ENCODE measurements at places on chromosomes 7 and 10.
A peak's percentile ranks its signal among the peaks of the same experiment; 100 is the strongest.

- H3K4me3 ChIP-seq, result no peak overlapping the region
- peaks cover 10% of the 10 kb centered on the region for H3K4me1 ChIP-seq
- peaks cover 3% of the 10 kb centered on the region for H3K36me3 ChIP-seq
- no peak for DNase-seq
- no peaks in the 10 kb centered on the region for H3K27me3 ChIP-seq
- H3K27ac ChIP-seq, result no peak overlapping the region
These were observed 476.8 kb downstream of the CCSER2 start for GRCh38 chr10:84805149-84805548.

- peaks cover 2% of the 10 kb centered on the region for H3K4me1 ChIP-seq
- peaks cover 3% of the 10 kb centered on the region for H3K36me3 ChIP-seq
- no peak for DNase-seq
- no peak overlapping the region for H3K27ac ChIP-seq
- no peaks in the 10 kb centered on the region for H3K27me3 ChIP-seq
These were observed 14.4 kb upstream of the WASL start for GRCh38 chr7:123763191-123763661.

DNA sequence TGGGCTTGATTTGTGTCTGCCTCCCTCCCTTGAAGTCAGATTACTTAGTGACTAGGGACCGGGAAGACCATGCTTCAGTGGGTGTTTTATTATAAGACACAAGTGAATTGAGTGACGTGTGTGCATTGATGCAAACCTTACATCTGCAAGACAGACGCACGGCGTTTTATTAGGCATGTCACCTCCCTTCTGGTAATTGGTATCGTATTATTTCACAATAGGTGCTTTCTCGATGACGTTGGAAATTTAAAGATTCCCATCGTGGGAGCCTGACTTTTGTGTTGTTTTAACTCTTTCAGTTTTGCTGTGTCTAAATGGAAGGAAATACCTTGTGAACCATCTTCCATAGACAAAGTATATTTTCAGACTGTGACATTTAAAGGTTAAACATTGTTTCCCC lies 132.6 kb downstream of the INSYN2A start:
- H3K27ac ChIP-seq, result no peak overlapping the region
- H3K4me3 ChIP-seq, result no peak overlapping the region
- DNase-seq, result no peak
- peaks cover 37% of the 10 kb centered on the region for H3K36me3 ChIP-seq
- no peaks in the 10 kb centered on the region for H3K4me1 ChIP-seq

- no peak for DNase-seq
- H3K36me3 ChIP-seq, result no peaks in the 10 kb centered on the region
- no peak overlapping the region for H3K27ac ChIP-seq
- H3K4me1 ChIP-seq, result peaks cover 3% of the 10 kb centered on the region
- H3K4me3 ChIP-seq, result no peak overlapping the region
- H3K27me3 ChIP-seq, result no peaks in the 10 kb centered on the region
These were observed 378.4 kb upstream of the NRP1 start for GRCh38 chr10:33712825-33713224.

GRCh38 chr7:14147532-14147931 lies 158.1 kb upstream of the ETV1 start:
- DNase-seq, result no peak
- H3K27ac ChIP-seq, result no peak overlapping the region
- H3K27me3 ChIP-seq, result no peaks in the 10 kb centered on the region
- no peak overlapping the region for H3K4me3 ChIP-seq
- no peaks in the 10 kb centered on the region for H3K36me3 ChIP-seq

- H3K27ac ChIP-seq, result no peak overlapping the region
- H3K4me1 ChIP-seq, result peaks cover 13% of the 10 kb centered on the region
- H3K27me3 ChIP-seq, result no peaks in the 10 kb centered on the region
- DNase-seq, result no peak
- H3K4me3 ChIP-seq, result no peak overlapping the region
These were observed 135.0 kb downstream of the MBL2 start for GRCh38 chr10:52637592-52637991.

DNA sequence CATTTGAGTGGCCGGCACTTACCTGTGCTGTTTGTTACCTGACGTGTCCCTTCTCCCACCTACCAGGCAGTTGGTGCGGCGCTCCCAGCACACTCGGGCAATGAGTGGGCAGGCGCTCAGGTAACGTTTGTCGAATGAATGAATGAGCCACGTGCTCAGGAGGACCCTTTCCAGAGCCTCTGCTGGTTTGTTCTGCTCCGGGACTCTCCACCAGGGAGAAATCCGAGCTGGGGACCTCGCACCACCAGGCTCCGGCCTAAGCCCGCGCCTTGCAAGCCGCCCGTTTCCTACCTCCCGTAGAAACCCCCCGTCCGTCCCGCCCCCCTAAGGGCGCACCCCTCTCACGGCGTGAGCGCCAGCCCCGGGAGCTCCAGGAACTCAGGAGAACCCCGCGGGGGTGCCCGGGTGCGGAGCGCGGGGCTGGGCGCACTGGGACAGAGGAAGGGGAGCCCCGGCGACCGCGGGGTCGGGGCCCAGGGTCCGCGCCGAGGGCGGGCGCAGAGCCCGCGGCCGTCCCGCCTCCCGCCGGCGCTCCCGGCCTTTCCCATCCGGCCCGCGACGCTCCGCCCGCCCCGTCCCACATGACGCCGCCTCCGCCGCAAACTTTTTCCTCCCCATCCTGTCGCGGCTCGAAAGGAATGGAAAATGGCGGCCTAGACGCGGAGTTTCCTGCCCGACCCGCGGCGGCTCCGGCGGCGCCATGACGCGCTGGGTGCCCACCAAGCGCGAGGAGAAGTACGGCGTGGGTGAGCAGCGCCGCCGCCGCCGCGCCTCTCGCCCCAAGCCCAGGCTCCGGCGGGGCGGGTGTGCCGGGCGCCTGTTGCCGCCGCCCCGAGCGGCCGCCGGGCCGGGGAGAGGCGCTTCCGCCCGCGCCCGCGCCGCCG lies at the start of gene DOCK1:
TSS of gene DOCK1 (plus strand) at position 611 of the 884 bp plus-strand sequence. CDS start at position 701, 90 bp downstream.
- peak; percentile 46 for DNase-seq
- peak within 1 kb of the TSS; percentile 98 for H3K27ac ChIP-seq
- peak within 1 kb of the TSS; percentile 92 for H3K4me3 ChIP-seq

GRCh38 chr10:28991333-28992270 lies 297.3 kb upstream of the LYZL1 start:
- no peaks in the 10 kb centered on the region for H3K27me3 ChIP-seq
- H3K36me3 ChIP-seq, result peaks cover 1% of the 10 kb centered on the region
- no peak overlapping the region for H3K27ac ChIP-seq
- no peak overlapping the region for H3K4me3 ChIP-seq

DNA sequence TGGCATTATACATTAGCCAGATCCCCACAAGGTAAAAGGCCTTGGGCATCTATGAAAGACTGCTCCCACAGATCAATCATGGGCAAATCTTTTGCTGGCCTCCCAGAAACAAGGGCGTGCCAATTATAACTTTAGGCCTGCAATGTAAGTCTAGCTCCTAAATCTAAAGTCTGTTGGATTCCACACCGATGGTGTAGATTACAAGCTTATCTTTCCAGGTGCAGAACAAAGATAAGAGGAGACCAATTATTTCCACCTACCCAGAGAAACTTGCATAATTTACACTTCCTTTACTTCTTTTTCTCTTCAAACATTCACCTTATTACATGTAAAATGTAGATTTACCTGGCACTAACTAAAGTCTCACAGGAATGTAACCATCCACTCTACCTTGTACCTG lies 713.1 kb downstream of the SUGCT start:
- no peak overlapping the region for H3K4me3 ChIP-seq
- no peaks in the 10 kb centered on the region for H3K4me1 ChIP-seq
- H3K36me3 ChIP-seq, result peaks cover under 1% of the 10 kb centered on the region
- DNase-seq, result no peak
- H3K27me3 ChIP-seq, result no peaks in the 10 kb centered on the region
- no peak overlapping the region for H3K27ac ChIP-seq

DNA sequence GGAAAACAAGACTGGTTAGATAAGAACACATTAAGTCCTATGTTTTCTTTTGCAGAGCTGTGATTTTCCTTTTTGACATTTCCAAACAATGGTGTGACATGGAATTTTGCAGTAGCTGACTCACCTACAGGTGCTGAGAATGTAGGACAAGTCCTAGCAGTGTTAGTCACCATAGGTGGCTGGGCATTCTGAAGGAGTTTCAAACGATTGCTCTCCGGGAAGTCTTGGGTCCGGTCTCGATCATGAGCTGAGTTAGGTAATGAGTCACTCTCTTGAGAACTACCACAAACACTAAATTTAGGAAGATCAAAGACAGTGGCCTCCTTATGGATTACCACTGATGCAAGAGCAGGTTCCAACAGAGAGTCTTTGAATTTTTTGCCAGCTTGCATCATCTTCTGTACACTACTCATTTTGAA lies 3.6 kb downstream of the FIGNL1 start:
- H3K27ac ChIP-seq, result no peak overlapping the region
- peaks cover 6% of the 10 kb centered on the region for H3K4me1 ChIP-seq
- no peak for DNase-seq
- H3K36me3 ChIP-seq, result peaks cover 13% of the 10 kb centered on the region

DNA sequence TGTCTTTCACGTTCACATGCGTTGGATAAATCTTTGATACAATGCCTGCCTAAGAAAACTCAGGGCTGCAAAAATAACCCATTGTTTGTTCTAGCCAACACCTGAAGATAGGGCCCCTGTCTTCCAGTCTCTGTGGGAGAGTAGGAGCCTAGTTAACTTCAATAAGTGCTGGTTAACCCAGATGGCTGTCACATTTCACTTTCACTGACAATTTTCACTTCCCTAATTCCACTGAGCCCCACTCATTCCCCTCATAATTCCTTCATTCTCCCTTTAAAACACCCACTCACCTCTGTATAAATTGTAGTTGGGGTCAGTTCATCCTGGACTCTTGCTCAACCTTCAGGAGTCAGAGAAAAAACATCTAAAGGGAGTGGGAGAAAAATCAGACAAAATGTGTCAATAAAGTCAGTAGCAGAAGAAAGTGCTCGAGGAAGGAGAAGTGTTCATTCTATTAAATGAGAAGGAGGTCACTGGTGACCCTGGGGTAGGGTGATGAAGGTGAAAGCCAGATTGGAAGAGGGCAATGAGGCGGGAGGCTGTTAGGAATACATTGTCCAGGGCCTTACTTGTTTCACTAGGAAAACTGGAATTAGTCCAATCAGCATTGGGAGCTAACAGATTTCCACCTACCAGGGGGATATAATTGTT lies 51.2 kb upstream of the ABI1 start:
- peaks cover 8% of the 10 kb centered on the region for H3K4me1 ChIP-seq
- H3K36me3 ChIP-seq, result no peaks in the 10 kb centered on the region

DNA sequence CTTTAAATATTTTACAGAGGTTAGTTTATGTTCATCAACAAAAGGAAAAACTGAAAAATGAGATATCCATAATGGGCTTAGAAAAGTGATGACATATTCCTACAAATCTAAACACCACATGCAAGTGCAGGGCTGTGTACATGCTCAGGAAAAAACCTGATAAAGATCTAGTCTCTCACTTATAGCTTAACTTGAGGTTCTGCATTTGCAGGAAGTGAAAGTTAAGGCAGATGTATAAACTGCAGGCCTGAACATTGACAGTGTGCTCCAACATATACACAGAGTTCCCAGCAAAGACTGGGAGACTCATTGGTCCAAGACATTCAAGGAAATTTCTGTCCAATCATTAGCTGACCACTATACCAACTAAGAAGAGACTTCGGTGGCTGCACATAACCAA lies 63.8 kb upstream of the RET start:
- no peak overlapping the region for H3K27ac ChIP-seq
- no peak for DNase-seq
- no peak overlapping the region for H3K4me3 ChIP-seq
- H3K27me3 ChIP-seq, result no peaks in the 10 kb centered on the region

- H3K4me3 ChIP-seq, result peak overlapping the region; percentile 96
- H3K27me3 ChIP-seq, result no peaks in the 10 kb centered on the region
- H3K4me1 ChIP-seq, result peaks cover 16% of the 10 kb centered on the region
- peak overlapping the region; percentile 99 for H3K27ac ChIP-seq
These were observed 922 bp downstream of the PPA1 start for GRCh38 chr10:70232155-70232858.

GRCh38 chr7:33195264-33195663 lies 65.9 kb downstream of the BBS9 start:
- DNase-seq, result no peak
- peaks cover 2% of the 10 kb centered on the region for H3K36me3 ChIP-seq
- H3K27ac ChIP-seq, result no peak overlapping the region
- no peak overlapping the region for H3K4me3 ChIP-seq
- H3K27me3 ChIP-seq, result no peaks in the 10 kb centered on the region
- peaks cover 11% of the 10 kb centered on the region for H3K4me1 ChIP-seq

DNA sequence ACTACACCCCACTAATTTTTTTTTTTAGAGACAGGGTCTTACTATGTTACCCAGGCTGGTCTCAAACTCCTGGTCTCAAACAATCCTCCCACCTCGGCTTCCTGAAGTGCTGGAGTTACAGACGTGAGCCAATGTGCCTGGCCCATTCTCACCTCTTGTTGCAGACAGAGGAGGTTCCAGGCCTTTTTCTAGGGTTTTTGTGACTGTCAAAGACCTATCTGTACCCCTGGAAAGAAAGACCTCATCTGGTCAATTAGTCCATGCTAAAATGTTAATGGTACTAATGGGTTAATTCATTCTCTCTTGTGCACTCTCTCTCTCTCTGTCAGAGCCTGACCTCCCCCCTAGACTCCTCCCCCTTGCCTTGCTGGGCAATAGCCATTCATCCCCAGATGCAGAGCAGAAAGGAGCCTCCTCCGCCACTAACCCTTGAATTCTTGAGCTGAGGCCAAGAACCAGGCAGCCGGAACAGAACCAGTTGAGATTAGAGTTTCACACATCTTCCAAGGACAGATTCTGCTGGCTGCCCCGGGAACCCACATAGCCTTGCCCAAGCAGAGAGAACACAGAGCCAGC lies 209.7 kb downstream of the SKIDA1 start:
- peaks cover 2% of the 10 kb centered on the region for H3K27me3 ChIP-seq
- H3K36me3 ChIP-seq, result no peaks in the 10 kb centered on the region
- no peak for DNase-seq

GRCh38 chr10:110876000-110876399 lies 4.3 kb downstream of the PDCD4 start:
- no peak for DNase-seq
- H3K36me3 ChIP-seq, result peaks cover 2% of the 10 kb centered on the region
- peaks cover 13% of the 10 kb centered on the region for H3K4me1 ChIP-seq
- no peak overlapping the region for H3K4me3 ChIP-seq
- no peak overlapping the region for H3K27ac ChIP-seq
- H3K27me3 ChIP-seq, result no peaks in the 10 kb centered on the region

DNA sequence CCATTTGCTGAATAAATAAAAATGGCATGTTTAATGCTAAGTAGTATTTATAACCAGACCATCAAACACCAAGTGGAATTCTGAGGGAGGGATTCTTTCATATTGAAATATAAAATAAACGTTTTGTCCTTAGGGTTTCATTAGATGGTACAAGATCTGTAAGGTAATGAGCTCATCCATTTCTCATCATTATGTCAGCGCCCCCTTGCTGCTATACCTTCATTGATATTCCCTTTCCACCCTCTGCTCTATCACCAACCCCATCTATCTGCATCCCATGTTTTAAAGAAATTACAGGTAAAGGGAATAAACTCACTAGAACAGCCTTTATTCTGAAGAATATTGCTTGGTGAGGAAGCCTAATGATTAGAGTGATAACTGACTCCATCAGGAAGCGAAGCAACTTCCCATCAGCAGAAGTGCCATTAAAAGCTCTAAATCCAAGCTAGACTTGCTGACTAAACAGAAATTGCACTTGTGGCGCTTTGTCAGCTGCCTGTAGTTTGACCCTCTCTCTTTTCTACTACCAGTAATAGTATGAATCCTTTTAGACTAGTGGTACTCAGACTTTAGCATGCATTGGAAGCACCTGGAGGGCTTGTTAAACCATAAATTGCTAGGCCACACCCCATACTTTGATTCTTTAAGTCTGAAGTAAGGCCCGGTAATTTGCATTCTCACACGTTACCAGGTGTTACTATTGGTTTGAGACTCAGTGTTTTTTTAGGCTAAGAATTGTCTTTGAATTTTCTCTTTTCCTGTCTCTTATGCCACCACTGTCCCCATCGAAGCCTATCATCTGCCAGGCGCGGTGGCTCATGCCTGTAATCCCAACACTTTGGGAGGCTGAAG lies 27.5 kb downstream of the ADD3 start:
- H3K27ac ChIP-seq, result no peak overlapping the region
- H3K4me1 ChIP-seq, result peaks cover 21% of the 10 kb centered on the region
- DNase-seq, result no peak
- no peaks in the 10 kb centered on the region for H3K36me3 ChIP-seq
- no peak overlapping the region for H3K4me3 ChIP-seq

Measured in progenitor cell of endocrine pancreas (in vitro differentiated cells).